ENCODE measurements at places on chromosomes 12 and 14.

DNA sequence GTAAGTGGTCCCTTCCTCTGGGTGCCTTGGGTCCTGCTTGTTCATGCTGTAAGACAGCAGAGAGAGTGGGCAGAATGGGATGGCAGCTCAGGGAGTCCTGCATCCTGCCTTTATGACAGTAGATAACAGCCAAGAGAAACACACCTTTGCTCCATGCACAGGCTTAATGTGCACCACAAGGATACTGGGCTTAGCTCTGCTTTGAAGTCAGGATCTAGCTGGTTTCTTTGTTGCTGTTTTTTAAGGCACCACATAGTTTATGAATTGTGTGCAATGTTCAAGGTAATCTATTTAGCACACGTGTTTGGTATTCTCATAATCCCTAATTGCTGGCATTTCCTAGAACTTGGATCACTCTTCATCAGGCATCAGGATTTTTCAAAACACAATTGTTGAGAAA is 239.5 kb upstream of the DCN start:
- DNase-seq: no peak

- no peak for DNase-seq
Observed at GRCh38 chr14:105151084-105151837, 17.3 kb downstream of the JAG2 start.

DNA sequence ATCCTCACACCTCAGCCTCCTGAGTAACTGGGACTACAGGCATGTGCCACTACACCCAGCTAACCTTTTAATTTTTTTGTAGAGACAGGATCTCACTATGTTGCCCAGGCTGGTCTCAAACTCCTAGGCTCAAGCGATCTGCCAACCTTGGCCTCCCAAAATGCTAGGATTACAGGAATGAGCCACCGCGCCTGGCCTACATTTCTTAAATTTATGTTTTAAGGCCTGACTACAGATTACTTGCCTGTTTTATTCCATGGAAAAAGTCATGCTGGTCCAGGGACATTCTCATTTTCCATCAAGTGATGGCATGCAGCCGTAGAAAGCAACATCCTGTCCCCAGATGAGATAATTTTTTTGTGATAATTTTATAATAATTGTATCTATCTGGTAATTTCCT is 6.1 kb downstream of the CD9 start:
- no peak for DNase-seq

DNA sequence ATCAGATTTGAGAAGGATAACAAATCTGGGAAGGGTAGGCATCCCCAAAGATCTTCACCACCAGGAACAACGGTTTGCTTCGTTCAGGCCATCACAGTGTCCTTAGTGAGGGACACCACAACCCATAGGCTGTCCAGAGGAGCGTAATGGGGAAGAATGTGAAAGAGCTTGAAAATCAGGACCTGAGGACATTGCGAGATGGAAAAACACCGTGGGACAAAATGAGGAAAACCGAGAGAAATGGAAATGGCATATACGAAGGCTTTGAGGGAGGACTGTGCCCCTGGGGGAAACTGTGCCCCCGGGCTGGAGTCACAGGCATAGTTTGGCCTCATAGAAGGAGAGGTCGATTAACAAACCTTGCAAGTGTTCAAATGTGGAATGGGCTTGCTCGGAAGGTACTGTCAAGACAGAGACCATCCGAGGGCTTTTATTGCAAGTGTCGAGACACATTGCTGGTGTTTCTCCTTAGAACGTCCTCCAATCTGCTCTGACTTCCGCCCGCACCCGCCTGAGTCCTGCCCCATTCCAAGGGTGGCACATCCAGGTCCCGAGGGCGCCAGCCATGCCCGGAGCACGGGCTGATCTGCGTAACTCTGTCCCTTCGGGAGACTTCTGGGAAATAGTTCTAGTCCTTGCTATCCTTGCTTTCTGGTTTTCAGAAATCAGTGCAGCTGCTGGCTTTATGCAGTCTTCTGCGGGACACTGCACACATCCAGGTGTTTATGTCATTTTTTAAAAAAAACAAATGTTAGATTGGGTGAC is 885 bp upstream of the PALS1 start:
- peak; percentile 49 for DNase-seq

- DNase-seq: no peak
Observed at GRCh38 chr12:42326541-42327226, 717 bp downstream of the PPHLN1 start.

- DNase-seq: no peak
Observed at GRCh38 chr12:65756956-65757511, 67.2 kb upstream of the HMGA2 start.

DNA sequence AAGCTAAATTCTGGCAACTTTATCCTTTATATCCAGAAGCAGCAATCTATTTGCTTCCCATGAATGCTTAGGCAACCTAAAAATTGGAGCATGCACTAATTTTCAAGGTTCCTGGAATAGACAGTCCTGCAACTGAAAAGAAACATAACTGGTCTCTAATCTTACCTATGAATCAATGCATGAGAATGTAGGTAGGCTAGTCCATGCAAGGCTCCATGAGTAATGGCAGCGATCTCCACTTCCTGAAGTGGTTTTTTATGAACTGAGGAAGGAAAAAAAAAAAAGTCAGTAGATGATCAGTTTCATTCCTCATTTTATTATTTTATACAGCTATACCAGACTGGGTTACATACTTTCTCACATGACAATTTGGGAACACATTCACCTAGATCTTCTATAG is 102.0 kb downstream of the PEBP1 start:
- DNase-seq: no peak

DNA sequence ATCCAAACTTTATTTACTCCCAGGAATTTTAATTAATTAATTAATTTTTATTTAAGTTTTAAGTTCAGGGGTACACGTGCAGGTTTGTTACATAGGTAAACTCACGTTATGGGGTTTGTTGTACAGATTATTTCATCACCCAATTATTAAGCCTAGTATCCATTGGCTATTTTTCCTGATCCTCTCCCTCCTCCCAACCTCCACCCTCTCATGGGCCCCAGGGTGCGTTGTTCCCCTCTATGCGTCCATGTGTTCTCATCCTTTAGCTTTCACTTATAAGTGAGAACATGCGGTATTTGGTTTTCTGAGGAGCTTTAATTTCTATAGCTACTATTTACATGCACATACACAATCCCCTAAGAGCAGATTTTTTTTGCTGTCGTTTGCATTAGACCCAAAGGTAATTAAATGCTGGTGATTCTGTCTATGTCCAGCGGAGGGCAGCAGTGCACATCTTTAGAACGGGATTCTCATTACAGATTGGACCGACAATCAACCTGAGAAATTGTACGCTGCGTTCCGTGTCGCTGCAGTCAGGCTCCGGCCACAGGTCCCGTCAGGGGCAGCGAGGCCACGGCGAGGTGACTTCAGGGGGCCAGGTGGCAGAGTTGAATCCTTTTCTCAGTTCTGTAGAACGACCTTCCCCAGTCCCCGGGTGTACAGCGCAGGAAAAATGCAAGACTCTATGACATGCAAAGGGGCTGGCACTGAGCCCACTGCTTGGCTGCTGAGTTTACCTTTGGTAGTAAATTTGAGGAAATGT is 11.6 kb downstream of the TMEM30B start:
- DNase-seq: peak; percentile 60

DNA sequence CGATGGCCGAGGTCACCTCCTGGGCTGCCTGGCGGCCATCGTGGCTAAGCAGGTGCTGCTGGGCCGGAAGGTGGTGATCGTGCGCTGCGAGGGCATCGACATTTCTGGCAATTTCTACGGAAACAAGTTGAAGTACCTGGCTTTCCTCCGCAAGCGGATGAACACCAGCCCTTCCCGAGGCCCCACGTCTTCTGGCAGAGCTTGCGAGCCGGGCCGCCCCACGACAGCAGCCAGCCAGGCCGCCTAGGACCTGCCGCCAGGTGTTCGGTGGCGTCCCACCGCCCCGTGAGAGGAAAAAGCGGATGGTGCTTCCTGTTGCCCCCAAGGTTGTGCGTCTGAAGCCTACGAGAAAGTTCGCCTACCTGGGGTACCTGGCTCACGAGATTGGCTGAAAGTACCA is 19.2 kb upstream of the OS9 start:
- DNase-seq: no peak

- peak; percentile 35 for DNase-seq
Observed at GRCh38 chr12:69701826-69702225, 2.7 kb upstream of the BEST3 start.

DNA sequence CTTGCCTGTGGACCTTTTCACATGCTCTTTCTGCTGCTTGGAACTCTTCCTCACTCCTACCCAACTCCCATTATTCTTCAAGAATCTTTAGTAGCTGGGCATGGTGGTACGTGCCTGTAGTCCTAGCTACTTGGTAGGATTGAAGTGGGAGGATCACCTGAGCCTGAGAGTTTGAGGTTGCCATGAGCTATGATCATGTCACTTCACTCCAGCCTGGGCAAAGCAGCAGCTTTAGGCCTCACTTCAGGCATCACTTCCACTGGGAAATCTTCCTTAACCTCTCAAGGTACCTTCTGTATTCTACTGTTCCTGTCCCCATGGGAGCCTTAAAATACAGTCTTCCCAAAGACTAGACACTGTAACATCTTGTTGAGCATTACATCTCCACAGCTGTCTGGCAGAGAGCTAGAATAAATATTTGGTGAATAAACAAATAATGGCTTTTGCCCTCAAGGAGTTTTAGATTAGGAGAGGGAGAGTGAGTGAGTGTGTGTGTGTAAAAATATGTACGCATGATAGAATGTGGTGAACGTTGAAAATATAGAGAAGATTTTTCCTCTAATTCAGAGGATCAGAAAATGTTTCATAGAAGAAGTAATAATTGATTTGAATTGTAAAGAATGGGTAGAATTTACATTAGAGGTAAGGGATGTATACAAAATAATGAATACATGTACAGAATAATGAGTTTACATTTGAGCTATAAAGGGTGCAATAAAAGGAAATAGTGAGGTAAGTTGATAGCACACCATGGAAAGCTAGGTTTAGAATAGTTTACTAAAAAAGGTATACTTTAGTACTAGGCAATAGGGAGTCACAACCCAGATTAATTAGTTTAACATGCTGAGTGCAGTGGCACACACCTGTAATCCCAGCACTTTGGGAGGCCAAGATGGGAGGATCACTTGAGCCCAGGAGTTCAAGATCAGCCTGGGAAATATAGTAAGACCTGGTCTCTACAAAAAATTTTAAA is 29.2 kb upstream of the BMAL2 start:
- no peak for DNase-seq

GRCh38 chr14:70692210-70692609 is 50.5 kb downstream of the TTC9 start:
- DNase-seq: peak; percentile 13

- peak; percentile 72 for DNase-seq
Observed at GRCh38 chr12:10171973-10172728, at the start of gene OLR1. Gene OLR1 (minus strand): TSS chr12:10172132. CDS start chr12:10172077, 55 bp downstream.

GRCh38 chr12:80509781-80510556 is 65.9 kb downstream of the PTPRQ start:
- DNase-seq: no peak

DNA sequence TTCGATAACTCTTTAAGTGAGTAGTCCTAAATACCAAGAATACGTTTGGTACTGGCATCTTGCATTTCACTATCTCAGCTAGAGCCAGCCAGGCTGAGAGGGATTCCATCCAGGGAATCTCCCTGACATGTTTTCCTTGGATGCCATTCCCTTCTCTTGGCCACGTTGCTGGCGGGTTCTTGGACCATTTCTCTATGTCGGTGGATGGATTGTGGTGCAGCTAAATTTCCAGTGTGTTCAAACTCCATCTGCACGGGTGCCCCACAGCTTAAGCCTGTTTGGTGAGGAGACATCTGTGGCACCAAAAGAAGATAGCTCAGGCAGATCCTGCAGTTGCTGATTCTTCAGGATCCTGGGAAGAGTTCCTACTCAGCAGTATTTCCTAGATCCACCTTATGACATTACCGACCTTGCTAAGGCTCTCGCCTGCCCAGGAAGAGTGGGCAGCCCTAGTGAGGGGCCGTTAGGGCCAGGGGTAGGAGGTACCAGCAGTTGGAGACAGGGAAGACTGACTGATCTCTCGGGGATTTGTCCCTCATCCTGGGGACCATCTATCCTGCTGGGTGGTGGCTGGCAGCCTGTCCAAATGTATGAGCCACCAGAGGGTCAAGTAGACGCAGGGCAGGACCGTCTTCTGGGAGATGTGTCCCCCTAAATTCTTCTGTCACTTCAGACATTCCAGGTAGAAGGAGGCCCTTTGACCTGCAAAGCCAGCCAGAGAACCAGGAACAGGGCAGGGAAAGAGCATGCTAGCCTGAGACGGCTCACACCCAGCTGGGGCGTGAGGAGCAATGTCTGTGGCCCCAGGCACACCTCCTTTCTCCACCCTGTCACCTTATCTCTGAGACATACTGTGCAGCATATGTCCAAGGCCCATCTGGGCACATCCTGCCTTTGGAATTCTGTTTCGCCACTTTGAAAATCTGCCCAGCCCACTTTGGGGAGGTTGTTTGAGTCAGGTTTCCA is 72.6 kb upstream of the CAPRIN2 start:
- no peak for DNase-seq

DNA sequence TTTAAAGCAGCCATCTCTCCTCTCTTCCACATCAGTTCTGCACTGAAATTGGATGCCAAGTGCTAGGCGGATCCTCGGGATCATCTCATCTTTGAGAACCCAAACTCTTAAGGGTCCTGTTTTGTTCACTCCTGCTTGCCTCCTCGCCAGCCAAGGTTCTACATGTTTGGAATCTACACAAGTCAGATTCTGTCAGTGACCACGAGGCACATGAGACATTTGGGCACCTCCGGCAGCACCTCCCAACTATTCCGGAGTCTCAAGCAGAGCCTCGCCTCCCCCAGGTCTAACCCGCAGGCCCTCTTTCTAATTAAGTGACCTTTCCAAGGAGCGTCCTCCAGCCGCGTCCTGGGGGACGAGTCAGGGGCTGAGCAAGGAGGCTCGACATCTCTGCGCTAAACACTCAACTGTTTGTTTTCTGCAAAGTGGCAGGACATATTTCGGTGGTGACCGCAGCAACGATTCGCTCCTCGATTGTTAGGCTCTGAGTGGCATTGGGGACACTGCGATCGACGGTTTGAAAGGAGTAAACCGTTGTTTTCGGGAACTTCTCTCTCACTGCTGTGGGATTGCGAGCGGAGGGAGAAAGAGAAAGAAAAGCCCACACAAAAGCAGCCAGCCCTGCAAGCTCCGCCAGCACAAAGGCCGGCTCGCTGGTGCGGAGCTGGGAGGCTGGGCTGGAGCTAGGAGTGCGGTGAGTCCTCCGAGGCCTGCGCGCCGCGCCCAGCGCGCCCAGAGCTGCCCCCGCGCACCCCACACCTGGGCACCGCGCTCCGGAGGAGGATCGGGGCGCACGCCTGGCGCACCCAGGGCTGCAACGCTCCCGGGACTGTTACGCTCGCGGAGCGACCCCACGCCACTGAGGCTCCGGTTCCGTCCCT is 640 bp downstream of the ARMH4 start:
- DNase-seq: no peak

DNA sequence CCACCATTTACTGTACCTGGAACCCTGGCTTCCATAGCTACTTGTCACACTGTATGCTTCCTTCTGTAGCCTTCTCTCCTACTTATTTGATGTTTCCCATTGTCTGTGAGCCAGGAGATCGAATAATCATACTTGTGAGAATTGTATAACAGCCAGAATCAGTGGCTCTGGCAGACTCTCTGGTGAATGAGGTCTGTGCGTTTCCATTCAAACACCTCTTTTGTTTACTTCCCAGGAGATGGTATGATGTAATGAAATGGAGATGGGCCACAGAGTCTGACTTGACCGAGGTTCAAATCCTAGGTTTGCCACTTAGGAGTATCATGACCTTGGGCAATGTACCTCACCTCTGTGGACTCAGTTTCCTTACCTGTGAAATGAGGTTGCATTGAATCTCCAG is 35.7 kb upstream of the CLMN start:
- no peak for DNase-seq

- DNase-seq: no peak
Observed at GRCh38 chr12:101828463-101829196, 2.1 kb downstream of the GNPTAB start.
